ENCODE measurements at places on chromosomes 2 and 18.

DNA sequence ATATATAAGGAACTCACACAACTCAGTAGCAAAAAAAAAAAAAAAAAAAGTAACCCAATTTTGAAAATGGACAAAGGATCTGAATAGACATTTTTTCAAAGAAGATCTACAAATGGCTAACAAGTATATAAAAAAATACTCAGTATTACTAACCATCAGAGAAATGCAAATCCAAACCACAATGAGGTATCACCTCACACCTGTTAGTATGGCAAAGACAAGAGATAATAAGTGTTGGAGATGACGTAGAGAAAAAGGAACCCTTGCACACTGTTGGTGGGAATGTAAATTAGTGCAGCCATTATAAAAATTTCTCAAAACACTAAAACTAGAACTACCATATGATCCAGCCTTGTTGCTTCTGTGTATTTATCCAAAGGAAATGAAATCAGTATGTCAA lies 5.8 kb upstream of the CNDP1 start:
- no peak for DNase-seq

DNA sequence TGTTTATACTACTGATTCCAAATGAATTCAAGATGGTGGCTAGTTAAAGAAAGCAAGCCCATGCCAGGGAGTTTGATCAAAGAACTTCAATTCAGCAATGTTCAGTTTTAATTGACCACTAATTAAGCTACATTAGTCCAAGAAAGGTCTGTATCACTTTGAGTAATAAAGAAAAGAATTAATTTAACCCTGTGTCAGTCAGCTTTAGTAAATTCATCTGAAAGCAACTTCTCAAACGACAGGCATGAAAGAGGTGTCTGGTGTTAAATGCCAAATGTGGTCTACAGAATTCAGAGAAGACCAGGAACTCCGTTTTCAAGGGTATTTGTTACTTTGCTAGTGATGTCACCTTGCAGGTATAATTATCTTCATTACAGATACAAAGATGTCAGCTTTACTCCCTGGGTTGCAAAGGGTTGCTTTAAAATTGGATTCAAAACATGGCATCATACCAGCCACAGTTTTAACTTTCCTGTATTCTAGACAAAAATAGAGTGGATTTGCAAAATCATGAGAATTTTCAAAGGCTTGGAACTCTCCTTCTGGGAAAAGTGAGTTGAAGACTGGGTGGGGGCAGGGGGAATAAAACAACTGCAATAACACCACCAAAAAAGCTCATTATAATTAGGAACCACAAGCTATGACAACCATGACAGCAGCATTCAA lies 281.5 kb downstream of the TCF4 start:
- DNase-seq, result no peak

- no peak for DNase-seq
Observed at GRCh38 chr2:133721118-133721517, 152.9 kb upstream of the NCKAP5 start.

DNA sequence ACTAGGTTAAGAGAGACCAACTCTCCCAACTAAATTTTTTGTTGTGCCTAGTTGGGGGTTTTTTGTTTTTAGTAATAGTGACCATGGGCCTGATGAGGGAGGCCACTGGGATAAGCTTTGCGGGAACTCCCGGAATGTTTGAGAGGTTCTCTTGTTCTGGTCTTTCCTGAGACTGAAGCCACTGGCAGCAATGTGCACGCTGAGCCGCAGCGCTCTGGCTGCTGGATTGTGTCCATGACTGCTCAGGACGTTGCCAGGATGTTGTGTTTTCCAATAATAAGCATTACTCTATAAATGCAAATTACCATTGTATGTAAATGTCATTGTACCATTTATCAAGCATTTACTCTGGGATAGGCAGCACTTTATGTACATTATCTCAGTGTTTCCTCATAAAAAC lies 126.1 kb downstream of the GALNT1 start:
- no peak for DNase-seq

GRCh38 chr2:76558157-76558556 lies 847.4 kb upstream of the GCFC2 start:
- no peak for DNase-seq

DNA sequence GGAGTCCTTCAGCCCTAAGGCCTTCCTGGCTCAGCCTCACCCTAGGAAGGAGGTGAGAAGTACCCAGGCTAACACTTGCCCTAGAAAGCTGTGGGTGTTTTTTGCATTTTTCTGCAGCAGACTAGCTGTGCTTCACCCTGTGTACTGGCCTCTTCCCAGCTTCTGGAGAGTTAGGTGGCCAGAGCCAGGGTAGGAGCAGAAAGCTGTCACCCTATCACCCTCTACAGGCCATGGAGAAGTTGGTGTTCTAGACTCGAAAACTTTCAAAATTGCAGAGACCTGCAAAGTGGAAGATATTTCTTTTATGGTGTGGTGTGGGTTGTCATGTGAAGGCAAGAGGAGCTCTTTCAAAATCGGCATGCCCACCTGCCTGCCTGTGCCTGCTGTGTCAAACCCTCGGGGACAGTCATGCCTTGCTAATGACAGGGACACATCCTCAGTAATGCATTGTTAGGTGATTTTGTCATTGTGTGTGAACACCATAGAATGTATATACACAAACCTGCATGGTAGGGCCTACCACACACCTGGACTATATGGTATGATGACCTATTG lies 29.8 kb downstream of the EHD3 start:
- DNase-seq, result no peak

DNA sequence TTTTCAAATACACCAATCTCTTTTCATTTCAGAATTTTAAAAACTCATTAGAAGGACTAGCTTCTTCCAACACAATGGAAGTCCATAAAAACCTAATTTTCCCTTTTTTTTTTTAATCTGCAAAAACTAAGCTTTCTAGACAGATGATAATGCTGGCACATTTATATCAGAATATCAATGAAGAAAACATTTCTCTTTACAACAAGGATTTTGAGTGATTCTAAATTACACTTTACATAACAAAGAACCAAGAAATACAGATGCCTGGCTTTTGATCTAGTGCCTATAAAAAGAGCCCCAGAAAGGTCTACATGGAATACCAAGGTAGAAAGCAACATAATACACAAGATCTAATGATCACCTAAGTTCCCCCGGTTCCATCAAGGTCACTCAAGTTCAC lies 108.0 kb downstream of the AFF3 start:
- DNase-seq, result no peak

DNA sequence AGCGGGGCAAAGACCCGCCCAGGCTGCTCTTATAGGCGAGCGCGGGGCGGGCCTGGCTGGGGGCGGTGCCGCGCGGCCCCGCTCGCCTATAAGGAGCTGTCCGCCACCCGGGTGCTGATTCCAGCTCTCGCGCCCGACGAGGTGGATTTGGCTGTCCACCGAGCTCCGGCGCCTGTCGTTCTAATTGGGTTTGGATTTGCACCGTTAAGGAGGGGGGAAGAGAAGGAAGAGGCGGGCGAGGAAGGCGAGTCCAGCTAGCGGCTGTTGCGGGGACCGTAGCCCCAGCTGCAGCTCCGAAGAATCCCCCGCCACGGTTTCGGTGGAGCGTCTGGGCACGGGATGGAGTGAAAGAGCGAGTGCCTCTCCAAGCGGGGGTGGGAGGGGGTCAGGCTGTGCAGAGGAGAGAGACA lies at the start of gene CNTNAP5:
CNTNAP5 (plus strand) TSS at position 117 of the 410 bp plus-strand sequence. CDS start 364 bp downstream, outside the sequence.
- no peak for DNase-seq

GRCh38 chr2:237726401-237726830 lies 72.2 kb upstream of the RBM44 start:
- no peak for DNase-seq

DNA sequence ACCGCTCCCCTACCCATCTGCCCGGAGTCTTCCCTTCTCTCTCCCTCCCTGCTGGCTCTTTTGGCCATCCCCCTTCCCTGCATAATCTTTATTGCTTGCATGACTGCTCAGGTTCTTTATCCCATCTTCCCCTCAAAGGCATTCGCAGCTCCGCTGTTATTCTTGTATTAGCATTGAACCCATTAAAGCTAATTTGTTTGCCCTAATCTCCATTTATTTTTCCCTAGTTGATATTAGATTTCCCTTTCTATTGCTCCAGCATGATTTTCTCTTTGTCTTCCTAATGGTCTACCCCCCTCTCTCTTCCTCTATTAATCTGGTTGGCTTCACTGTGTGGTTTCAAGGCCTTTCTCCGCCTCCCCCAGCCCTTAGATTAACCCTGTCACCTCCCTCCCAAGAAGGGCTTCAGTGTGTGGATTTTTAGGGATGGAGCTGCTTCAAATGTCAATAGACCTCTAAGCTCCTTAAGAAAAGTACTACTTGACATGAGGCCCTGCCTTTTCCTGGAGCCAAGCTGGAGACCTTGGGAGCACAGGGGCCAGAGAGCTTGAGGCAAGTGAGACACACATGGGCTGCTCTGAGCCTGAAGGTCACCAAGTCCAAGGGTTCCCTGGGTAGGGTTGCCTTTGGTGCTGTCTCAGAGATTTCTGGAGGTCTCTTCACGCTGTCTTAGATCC lies 20.1 kb downstream of the PAX8 start:
- DNase-seq, result no peak

DNA sequence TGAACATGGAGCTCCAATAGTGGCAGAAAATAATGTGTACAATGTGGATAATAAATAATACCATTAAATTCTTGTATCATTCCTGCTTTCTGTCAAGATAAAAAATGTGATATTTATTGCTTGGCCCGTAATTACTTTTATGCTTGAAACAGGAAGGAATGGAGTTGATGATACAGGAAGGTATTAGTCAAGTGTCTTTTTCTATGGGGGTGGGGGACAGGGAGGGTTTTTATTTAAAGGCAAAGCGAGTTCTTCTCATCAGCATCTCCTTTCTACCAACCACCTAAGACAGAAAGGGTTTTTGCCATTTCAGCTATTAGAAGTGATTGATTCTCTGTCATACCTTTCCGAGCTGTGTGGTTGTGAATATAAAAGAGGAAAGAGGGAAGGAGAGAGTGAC lies 135.3 kb downstream of the DCC start:
- DNase-seq, result no peak

GRCh38 chr2:152571048-152571766 lies 146.1 kb downstream of the PRPF40A start:
- no peak for DNase-seq

DNA sequence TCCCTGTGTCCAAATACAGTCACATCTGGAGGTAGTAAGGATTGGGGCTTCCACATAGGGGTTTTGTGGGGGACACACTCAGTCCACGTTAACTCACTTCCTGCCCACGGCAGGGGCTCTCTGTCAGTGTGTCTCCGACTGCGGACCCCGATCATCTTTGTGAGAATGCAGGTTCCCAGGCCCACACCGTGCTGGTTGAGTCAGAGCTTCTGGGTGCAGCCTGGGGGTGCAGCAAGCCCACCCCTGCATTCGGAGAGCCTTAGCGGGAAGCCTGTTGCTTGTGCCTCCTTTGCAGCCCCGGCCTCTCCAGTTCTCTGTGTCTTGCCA lies 28.0 kb downstream of the HPCAL1 start:
- DNase-seq, result no peak

DNA sequence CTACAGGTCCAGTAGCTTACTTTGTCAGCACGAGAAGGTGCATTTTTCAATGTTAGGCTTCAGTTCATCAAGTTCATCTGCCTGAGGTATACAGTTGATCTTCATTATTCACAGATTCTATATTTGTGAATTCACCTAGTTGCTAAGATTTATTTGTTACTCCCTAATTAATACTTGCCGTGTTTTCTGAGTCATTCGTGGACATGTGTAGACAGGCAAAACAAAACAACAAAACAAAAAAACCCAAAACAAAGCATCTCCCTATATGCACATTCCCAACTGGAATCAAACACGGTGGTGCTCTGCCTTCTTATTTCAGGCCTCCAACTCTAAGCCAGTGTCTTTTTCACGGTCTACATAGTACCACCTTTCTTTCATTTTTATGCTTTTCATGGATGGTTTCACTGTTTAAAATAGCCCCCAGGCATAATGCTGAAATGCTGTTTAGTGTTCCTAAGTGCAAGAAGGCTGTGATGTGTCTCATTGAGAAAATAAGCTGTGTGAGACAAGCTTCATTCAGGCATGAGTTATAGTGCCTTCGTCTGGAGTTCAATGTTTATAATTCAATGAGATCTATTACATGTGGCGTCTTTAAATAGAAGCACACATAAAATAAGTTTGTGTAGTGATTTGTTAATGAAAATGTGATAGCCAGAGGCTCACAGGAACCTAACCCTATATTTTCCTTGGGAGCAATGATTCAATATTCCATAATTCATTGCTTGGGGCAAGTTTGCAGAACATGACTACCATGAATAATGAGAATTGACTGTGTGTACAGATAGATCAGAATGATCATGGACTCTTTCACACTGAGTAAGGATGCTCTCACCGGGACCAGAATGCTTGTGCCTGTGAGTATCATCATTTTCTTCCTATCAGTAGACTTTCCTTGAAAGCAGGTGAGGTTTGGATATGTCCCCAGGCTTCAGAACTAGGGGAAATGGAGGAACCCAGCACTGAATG lies 24.6 kb downstream of the ITGB6 start:
- DNase-seq, result no peak

DNA sequence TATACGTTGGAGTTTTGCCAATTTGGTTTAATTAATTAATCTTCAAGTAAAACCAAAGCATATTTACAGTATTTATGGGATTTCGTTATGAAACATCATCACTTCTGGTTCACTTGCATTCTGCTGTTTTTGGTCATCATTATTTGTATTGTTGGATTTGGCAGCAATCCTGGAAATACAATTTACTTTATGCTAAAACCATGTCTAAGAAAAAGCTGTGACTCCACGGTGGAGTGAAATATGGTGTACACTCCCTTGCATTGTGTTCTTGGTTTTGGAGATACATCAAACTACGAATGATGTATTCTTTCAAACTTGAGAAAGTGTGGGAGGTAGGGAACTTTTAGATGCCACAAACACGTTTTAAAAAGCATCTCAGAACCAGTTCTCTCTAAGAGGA lies 106.4 kb downstream of the CTAGE1 start:
- DNase-seq, result no peak

- DNase-seq, result no peak
Observed at GRCh38 chr2:182228073-182228473, 198.8 kb downstream of the PDE1A start.

DNA sequence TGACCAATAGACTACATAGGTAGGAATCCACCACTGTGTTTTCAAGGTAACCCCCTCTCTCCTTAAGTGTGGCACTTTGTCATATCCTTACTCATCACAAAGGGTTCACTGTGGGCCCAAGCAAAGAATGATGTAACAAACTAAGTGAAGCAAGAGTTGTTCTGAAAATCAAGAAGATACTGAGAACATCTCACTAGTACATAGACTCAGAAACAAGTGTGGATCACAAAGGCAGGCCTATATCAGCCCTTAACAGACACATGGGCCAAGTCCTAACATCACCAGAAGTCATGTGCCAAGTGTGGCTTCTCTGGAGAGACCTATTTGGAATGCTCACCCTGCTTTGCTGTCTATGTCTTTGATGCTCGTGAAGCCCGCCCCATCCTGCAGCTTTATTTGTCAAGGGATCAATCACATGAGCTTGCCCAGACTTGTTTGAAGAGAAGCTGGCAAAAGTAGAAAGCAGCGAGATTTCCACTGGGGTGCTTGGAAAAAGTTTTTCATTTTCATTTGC lies 131.2 kb upstream of the TTC39C start:
- no peak for DNase-seq

- DNase-seq, result no peak
Observed at GRCh38 chr2:158009399-158009798, 92.3 kb upstream of the UPP2 start.

Data from stimulated activated CD4-positive, alpha-beta T cell treated with anti-CD3 and anti-CD28 coated beads, Interleukin-2, amount 100 ng/mL, for 4 hours (primary cell).